Liver (tissue), 10 donors: ENCODE measurements at places on chromosomes 1 and 21. TPM values are rescaled to one million over a fixed set of nuclear protein-coding genes. Genes with fewer than 3 reads are reported as not detected.

- H3K4me3 ChIP-seq: no peak overlapping the region
- DNase-seq: no peak
- no peaks in the 10 kb centered on the region for H3K27me3 ChIP-seq
- no peaks in the 10 kb centered on the region for H3K4me1 ChIP-seq
Measured at GRCh38 chr1:27886744-27887143, 14.4 kb downstream of the THEMIS2 start.

LENEP gene
- total RNA-seq: not detected

DNA sequence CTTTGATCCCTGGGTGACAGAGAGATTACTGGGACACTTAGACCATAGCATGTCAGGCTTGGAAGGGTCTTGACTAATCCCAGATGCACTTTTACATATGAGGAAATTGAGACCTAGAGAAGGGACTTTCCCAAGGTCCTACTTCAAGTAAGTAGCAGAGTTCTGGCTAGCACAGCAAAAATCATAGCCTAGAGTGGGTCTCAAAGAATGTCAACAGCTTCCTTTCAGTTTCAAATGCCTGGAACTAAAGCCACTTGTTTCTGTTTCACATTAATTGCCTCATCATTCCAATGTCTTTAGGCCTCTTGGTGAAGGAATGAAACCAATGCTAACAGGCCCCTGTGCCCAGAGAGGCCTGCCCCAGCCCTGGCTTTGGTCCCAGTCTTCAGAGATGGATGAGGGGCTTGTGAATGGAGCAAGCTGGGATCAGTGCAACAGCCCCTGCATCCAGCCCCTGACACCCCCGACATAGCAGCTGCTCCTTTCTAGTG is 26.6 kb downstream of the ATF3 start:
- no peaks in the 10 kb centered on the region for H3K27me3 ChIP-seq
- no peaks in the 10 kb centered on the region for H3K36me3 ChIP-seq
- no peaks in the 10 kb centered on the region for H3K4me1 ChIP-seq
- peak overlapping the region; percentile 66 for H3K27ac ChIP-seq

DNA sequence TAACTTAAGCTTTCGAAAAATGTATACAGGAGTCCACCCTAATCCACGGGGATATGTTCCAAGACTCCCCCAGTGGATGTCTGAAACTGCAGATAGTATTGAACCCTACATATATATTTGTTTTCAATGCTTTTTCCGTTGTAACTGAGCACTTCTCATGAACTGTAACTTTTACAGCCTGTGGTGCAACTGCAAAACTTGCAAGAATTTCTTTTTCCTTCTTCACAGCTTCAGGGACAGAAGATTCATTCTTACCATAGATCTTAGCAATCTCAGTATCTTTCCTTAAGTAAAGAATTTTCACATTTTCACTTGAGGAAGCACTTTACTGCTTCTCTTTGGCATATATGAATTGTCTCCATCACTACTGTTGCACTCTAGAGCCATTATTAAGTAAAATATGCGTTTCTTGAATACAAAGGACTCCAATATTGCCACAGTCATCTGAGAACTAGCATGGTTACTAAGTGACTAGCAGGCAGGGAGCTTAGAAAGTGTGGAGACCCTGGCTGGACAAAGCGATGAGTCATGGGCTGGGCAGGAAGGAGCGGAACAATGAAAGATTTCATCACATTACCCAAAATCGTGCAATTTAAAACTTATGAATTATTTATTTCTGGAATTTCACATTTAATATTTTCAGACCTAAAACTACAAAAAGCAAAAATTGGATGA is 14.1 kb downstream of the DPYD start:
- H3K27me3 ChIP-seq: no peaks in the 10 kb centered on the region
- no peak for DNase-seq
- H3K27ac ChIP-seq: no peak overlapping the region
- H3K36me3 ChIP-seq: no peaks in the 10 kb centered on the region

- no peaks in the 10 kb centered on the region for H3K4me1 ChIP-seq
- H3K27ac ChIP-seq: no peak overlapping the region
- DNase-seq: no peak
- peaks cover 4% of the 10 kb centered on the region for H3K27me3 ChIP-seq
- no peak overlapping the region for H3K4me3 ChIP-seq
- no peaks in the 10 kb centered on the region for H3K36me3 ChIP-seq
Measured at GRCh38 chr1:57447551-57447950, 23.7 kb upstream of the DAB1 start.

DNA sequence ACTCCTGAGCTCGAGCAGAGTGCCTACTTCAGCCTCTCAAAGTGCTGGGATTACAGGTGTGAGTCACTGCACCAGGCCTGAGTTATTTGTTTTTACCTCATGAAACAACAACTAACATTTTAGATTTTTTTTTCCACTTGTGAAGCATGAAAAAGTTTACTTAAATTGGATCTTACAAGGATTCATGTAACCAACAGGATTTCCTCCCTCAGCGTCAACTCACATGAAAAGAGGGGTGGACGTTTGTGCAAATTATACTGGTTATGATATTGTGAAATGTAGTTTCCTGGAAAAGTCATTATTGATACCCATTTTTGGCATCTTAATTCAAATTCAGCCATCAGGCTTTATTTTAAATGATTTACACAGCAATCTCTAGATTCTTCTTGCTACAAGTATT is 6.5 kb downstream of the CNST start:
- no peaks in the 10 kb centered on the region for H3K27me3 ChIP-seq
- H3K27ac ChIP-seq: peak overlapping the region; percentile 13
- H3K36me3 ChIP-seq: no peaks in the 10 kb centered on the region

BMP8A gene
- not detected for total RNA-seq

DNA sequence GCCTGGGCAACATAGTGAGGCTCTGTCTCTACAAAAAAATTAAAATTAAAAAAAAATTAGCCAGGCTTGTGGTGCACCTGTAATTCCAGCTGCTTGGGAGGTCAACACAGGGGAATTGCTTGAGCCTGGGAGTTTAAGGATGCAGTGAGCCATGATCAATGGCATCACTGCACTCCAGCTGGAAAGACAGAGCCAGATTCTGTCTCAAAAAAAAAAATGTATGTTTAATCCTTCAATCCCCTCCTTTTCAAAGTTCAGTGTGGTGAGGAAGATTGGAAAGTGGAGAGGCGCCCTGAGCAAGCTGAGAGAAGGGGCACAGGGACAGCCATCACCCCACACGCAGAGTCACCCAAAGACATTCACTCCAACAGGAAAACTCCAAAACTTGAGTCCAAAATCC is 97.7 kb upstream of the BACE2 start:
- H3K27me3 ChIP-seq: peaks cover 3% of the 10 kb centered on the region
- no peak overlapping the region for H3K4me3 ChIP-seq

- DNase-seq: no peak
- H3K4me3 ChIP-seq: no peak overlapping the region
- H3K27ac ChIP-seq: no peak overlapping the region
- no peaks in the 10 kb centered on the region for H3K4me1 ChIP-seq
Measured at GRCh38 chr1:174149216-174149615, 10.1 kb upstream of the RABGAP1L start.

CIART gene
- total RNA-seq: 0.51 TPM

DNA sequence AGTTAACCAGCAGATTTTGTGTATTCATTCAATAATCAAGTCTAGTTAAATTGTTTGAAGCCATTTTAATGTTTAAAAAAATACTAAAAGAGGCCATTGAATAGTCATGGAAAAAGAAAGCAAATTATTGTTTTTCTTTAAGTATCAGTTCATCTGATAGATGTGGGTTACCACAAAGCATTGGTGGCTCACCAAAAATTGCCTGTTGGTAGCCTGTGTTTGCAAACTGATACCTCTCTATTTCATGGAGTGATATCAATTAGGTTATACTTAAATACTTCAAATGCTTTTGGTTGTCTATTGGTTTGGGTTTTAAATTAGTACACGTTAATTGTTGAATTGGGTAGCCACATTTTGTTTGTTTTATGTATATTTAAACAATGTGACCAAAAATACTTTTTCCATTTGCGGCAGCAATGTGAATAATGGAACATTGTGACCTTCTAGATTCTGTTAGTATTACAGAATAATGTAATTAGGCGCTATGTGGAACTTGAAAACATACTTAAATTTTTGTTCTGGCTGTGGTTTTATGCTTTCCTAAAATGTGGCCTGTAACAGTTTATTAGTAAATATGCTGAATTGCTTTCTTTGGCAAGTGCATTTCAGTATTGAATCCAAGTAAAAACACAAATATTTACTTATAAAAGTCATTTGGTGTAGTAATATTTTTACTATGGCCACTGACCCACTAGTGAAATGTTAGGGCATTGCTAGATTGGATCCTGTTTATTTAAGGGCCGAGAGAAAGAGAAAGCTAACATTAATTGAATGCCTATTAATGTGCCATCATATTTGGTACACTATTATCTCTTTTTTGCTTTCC is 37.1 kb upstream of the NBL1 start:
- H3K27me3 ChIP-seq: no peaks in the 10 kb centered on the region
- no peak for DNase-seq
- peaks cover 11% of the 10 kb centered on the region for H3K4me1 ChIP-seq
- no peaks in the 10 kb centered on the region for H3K36me3 ChIP-seq
- H3K4me3 ChIP-seq: no peak overlapping the region

ZNF687 gene
- total RNA-seq: 9.7 TPM

DNA sequence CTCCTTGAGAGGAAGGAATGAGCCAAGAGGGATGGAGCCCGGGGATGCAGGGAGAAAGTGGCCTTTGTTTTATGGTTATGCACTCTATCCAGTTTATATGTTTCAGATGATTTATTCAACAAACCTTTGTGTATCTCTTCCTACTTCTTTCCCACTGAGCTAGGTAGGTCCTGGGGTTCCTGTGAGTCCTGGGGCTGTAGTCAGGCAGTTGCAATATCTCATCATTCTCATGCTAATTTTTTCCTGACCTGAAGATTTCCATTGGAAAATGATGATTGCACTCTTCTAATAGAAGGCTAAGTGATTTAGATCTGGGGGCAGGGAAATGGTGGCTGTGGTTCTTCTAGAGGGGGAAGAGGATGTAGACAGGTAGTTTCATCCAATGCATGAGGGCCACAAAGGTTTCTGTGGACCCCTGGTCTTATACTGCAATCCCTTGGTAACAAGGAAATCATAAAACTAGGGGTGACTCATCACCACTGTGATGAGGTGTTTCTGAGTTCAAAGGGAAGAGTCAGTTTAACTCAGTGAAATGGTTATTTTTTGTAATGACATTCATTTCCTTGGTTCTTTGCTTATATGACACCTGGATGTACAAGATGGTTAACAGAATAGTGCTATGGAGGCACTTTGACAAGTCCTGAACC is 20.2 kb downstream of the B3GALT5 start:
- no peak for DNase-seq
- H3K4me1 ChIP-seq: peaks cover 1% of the 10 kb centered on the region
- H3K27ac ChIP-seq: no peak overlapping the region
- H3K36me3 ChIP-seq: no peaks in the 10 kb centered on the region

- H3K4me1 ChIP-seq: peaks cover 1% of the 10 kb centered on the region
- H3K27me3 ChIP-seq: no peaks in the 10 kb centered on the region
- H3K27ac ChIP-seq: no peak overlapping the region
- peak; percentile 23 for DNase-seq
Measured at GRCh38 chr1:229067546-229067945, 203.4 kb upstream of the RAB4A start.

ST6GALNAC3 gene
- 3.4 TPM for total RNA-seq

DNA sequence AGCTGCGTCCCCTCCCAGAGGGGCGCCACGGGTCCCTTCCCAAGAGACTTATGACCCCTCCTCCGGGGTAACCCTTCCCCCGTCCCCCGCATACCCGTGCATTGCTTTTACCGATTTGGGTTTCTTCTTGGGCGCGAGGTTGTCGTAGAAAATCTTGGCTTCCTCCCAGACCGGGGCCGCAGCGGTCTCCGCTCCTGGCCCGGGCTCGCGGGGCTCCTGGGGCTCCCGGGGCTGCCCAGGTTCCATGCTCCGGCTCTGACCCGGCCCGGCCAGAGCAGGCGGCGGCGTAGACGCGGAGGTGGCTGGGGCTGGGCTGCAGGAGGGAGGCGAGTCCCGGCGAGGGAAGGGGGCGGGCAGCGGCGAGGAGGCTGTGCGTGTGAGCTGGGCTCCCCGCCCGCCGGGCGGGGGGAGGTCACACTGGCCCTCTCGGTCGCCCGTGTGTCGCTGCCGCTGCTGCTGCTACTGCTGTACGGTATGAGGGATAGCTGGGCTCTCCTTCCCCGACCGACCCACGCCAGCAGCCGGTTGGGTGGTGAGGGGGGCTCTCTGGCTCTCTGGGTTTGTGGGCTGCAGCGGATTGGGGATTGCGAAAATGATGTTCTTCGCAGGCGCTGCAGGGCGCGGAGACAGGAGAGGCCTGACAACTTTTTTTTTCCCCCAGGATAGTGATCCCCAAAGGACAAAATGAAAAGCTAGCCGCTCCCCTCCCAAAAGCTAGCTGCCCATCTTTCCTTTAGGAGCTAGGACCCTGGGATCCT is at the start of gene NT5C1A:
TSS of gene NT5C1A (minus strand) at position 315 of the 758 bp plus-strand sequence. CDS start at position 246, 69 bp downstream.
- no peak within 1 kb of the TSS for H3K4me3 ChIP-seq
- H3K27me3 ChIP-seq: no peaks in the 10 kb centered on the region
- H3K27ac ChIP-seq: no peak within 1 kb of the TSS
- DNase-seq: no peak
- peaks cover 6% of the 10 kb centered on the region for H3K4me1 ChIP-seq

KCNC4 gene
- 1.0 TPM for total RNA-seq

DNA sequence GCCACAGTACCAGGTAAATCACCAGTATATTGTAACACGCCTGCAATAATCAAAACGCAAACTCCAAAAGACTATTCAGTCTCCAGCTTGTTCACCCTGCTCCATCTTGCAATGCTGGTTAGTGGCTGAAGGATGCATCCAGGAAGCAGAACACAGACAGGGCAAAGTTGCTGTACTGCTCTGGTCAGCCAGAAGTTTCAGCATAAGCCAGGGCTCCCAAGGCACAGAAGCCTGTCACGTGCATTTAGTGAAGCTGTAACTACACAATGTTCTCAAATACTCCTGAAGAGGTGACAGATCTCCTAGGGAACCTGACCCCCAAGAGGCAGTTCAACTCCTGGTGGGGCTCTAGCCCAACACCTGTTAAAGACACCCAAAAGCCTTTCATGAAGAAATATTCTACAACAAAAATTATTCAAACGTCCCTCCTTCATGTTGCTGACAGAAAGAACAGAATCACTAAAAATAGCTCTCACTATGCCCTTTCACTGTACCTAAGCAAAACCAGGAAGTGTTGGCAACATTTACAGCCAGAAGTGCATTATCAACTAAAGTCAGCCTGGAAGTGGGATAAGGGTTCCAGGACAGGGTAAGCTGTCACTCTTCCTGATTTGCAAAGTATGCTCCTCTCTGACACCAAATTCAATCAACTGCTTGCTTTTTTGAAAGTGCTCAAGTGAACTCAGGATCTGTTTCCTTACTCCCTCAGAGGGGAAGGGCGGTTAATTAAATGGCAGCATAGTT is 52.1 kb downstream of the SLC35D1 start:
- no peak overlapping the region for H3K4me3 ChIP-seq
- H3K27me3 ChIP-seq: no peaks in the 10 kb centered on the region
- H3K27ac ChIP-seq: no peak overlapping the region
- H3K36me3 ChIP-seq: peaks cover 14% of the 10 kb centered on the region

- no peak overlapping the region for H3K4me3 ChIP-seq
- H3K36me3 ChIP-seq: no peaks in the 10 kb centered on the region
- no peak overlapping the region for H3K27ac ChIP-seq
- H3K4me1 ChIP-seq: no peaks in the 10 kb centered on the region
Measured at GRCh38 chr1:165495858-165496205, 48.0 kb upstream of the LRRC52 start.

GRCh38 chr1:45033356-45033755 is 21.3 kb downstream of the UROD start:
- H3K4me3 ChIP-seq: no peak overlapping the region
- no peak for DNase-seq
- H3K4me1 ChIP-seq: no peaks in the 10 kb centered on the region
- H3K36me3 ChIP-seq: no peaks in the 10 kb centered on the region

- no peak overlapping the region for H3K27ac ChIP-seq
- no peaks in the 10 kb centered on the region for H3K36me3 ChIP-seq
- no peaks in the 10 kb centered on the region for H3K4me1 ChIP-seq
- H3K4me3 ChIP-seq: no peak overlapping the region
- H3K27me3 ChIP-seq: no peaks in the 10 kb centered on the region
Measured at GRCh38 chr1:158371188-158371953, 17.7 kb downstream of the CD1E start.
